Stimulated activated CD8-positive, alpha-beta memory T cell treated with anti-CD3 and anti-CD28 coated beads, Interleukin-2, amount 100 ng/mL, for 48 hours (primary cell): ENCODE measurements at places on chromosomes 13 and 19.
A peak's percentile ranks its signal among the peaks of the same experiment; 100 is the strongest.

GRCh38 chr19:3821857-3822364 lies 35.7 kb upstream of the MATK start:
- peak; percentile 74 for DNase-seq

DNA sequence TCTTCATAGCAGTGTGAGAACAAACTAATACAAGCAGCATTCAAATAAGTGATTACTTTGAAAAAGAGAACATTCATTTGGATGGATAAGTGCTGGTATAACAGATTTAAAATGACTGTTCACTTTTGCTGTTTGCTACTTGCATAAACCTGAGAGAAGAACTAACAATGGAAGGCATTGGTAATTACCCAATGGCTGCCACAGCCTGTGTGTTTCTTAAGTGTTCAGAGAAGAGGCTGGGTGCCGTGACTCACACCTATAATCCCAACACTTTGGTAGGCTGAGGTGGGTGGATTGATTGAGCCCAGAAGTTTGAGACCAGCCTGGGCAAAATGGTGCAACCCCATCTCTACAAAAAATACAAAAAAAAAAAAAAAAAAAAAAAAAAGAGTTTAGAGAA lies 4.9 kb upstream of the TEX26 start:
- DNase-seq, result no peak

DNA sequence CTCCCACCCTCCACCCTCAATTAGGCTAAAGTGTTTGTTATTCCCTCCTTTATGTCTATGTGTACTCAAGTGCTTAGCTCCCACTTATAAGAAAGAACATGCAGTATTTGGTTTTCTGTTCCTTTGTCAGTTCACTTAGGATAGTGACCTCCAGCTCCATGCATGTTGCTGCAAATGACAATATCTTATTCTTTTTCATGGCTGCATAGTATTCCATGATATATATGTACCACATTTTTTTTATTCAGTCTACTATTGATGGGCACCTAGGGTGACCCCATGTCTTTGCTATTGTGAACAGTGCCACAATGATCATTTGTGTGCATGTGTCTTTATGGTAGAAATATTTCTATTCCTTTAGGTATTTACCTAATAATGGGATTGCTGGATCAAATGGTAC lies 114.3 kb downstream of the DLEU7 start:
- DNase-seq, result no peak

- DNase-seq, result no peak
Observed at GRCh38 chr19:14127176-14127575, 9.2 kb downstream of the ASF1B start.

GRCh38 chr19:4584670-4585460 lies 25.4 kb upstream of the SEMA6B start:
- no peak for DNase-seq

- no peak for DNase-seq
Observed at GRCh38 chr13:42393573-42394360, 121.8 kb downstream of the AKAP11 start.

DNA sequence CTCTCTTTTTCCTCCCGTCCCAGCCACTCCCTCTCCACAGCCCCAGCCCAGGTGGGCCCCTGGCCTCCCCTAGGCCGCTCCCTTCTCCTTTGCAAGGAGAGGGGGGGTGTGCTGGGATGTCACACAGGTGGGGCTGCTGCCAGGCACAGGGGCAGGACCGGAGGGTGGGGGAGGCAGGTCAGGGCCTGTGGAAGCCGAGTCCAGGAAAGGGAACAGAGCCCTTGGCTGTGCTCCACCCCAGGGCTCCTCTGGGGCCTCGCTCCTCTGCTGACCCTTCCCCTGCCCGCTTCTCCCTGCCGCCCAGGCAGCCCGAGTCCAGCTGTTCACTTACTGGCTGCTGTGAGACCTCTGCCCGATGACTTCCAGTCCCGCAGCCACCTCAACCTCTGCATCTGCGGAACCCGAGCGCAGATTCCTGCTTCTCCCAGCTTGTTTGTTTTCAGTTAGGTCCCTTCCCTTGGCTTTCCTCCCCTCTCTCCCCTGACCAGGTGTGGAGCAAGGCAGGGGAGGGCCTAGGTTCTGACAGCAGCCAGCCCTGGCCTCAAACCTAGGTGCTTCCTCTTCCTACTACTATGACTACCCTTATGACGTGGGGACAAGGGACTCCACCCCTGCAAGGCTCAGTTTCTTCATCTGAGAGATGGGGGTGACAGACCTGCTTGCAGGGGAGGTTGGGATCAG lies 850 bp upstream of the KLK11 start:
- DNase-seq, result no peak

DNA sequence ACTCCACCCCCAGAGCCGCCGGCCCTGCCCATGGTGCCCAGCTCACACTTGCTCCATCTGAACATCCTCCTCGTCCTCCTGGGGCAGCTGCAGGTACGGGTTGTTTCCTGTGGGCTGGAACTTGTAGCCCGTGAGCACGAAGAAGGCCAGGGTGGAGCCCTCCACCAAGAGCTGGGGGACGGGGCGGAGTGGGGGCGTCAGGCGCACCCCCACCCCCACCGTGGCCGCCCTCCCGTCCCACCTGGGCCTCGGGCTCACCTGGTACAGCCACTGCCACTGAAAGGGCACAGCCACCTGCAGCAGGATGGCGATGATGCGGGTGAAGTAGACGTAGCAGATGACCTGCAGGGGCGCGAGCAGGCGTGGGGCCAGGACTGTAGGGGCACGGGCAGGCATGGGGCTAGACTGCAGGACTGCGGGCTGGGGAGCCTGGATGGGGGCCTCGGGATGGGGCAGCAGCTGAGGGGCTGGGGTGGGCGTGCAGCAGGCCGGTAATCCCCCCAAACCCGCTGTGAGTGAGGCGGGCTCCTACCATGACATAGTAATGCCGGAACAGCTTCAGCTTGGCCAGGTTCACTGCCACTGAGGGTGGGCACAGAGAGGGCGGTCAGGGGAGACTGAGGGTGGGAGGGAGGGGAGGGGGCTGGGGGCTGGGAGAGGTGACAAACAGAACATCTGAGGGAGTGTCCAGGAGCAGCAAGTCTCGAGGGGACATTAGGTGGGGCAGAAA lies 6.3 kb downstream of the GPR108 start:
- DNase-seq, result no peak

DNA sequence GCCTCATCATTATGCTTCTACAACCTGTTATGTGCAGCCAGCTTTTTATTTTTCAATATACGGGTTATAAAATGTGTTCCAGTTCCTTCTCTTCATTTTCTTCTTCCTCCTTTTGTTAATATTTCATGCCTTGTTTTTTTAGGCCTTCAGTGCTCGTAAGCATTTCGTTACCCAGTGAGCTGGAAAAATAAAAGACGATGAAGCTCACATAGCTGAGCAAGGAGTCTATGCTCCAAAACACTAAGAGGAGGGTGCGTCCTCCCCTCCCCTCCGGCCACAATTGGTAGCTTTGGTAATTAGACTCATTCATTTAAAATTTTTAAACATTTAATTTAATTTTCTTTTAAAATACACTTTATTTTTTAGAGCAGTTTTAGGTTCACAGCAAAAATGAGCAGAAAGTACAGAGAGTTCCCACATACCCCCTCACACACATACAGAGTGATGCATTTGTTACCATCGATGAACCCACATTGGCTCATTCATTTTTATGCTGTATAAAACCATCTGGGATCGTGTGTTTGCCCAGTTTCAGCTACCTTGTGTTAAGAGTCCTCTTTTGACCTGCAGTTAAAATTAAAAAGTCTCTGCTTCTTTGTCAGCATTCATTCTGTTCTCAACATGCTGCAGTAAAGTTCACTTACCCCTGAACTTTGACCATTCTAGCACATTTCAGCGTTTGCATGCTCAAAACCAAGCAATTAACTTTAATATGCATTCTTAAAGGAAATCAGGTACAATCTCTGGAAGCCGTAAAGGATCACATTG lies 223.9 kb downstream of the LACC1 start:
- DNase-seq, result no peak

DNA sequence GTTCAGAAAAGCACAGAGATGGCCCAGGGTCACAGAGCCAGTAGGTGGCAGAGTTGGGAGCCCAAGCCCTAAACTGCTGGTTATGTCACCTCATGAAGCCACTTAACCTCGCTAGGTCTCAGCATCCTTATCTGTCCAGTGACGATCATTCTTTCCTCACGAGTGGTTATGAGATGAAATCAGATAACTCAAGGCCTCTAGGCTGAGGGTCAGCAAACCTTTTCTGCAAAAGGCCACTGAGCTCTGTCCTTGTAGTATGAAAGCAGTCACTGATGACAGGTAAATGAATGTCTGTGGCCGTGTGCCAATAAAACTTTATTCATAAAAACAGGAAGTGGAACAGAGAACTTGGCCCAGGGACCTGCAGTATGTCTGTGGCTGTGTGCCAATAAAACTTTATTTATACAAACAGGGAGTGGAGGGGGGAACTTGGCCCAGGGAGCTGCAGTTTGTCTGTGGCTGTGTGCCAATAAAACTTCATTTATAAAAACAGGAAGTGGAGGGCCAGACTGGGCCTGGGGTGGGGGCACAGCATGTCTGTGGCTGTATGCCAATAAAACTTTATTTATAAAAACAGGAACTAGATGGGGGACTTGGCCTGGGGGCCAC lies 71.2 kb downstream of the GNG7 start:
- DNase-seq, result no peak

- DNase-seq, result no peak
Observed at GRCh38 chr13:62997696-62998095, 1582.0 kb upstream of the PCDH20 start.

GRCh38 chr13:30906411-30907051 lies 460 bp downstream of the MEDAG start:
- DNase-seq, result no peak

DNA sequence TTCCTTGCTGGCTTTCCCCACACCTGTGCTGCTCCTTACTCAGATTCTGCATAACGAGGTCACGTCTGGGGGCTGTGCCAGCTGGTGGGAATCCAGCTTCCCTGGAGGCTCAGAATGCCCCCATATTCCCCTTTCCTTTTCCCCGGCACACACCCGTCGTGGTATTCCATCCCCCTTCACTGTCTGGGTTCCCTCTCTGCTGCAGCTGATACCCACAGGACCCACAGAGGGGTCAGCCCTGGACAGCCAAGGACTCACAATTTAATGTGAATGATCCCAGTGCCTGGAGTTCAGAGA lies 4.2 kb upstream of the MYH14 start:
- DNase-seq, result no peak

- no peak for DNase-seq
Observed at GRCh38 chr13:77502104-77502720, 33.3 kb upstream of the SCEL start.

- DNase-seq, result peak; percentile 66
Observed at GRCh38 chr19:12840091-12841079, 2.1 kb downstream of the MAST1 start.

DNA sequence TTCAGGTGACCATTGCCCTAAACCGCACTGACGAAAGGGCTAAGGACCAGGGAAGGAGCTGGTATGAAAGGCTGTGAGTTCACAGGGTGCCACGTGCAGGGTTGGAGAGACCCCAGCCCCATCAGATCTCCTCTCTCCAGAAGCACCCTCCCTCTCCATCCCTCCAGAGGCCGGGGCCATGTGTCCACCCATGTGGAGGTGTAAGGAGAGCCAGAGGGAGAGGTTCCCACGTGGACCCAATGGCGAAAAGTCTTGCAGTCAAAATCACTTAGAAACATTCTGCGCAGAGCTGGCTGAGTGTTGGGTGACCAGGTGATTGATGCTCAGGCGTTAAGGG lies 168.3 kb downstream of the COL4A1 start:
- no peak for DNase-seq

- no peak for DNase-seq
Observed at GRCh38 chr19:14871619-14872230, 14.2 kb downstream of the OR7A17 start.

- no peak for DNase-seq
Observed at GRCh38 chr19:8262431-8262830, 45.7 kb downstream of the CD320 start.

GRCh38 chr13:20714563-20715329 lies 11.2 kb downstream of the IL17D start:
- no peak for DNase-seq

DNA sequence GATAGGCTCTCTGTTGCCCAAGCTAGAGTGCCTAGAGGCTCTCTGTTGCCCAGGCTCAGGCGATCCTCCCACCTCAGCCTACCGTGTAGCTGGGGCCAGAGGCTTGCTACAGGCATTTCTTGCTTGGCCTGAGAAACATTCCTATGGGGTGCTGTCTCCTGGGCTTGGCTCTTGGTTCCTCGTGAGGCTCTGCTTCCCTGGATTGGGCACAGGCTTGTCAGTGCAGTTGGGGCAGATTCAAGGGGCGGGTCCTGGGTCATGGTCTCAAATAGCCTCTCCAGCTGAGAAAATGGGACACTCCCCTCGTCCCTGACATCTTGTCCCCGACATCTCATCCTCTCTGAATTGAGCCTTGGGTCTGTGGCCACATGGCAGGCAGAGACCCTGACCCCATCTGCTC lies 4.9 kb downstream of the TSSK6 start:
- no peak for DNase-seq

- DNase-seq, result no peak
Observed at GRCh38 chr13:51590231-51590970, 6.1 kb downstream of the WDFY2 start.

- DNase-seq, result no peak
Observed at GRCh38 chr19:17491287-17491686, 20.2 kb upstream of the PGLS start.

DNA sequence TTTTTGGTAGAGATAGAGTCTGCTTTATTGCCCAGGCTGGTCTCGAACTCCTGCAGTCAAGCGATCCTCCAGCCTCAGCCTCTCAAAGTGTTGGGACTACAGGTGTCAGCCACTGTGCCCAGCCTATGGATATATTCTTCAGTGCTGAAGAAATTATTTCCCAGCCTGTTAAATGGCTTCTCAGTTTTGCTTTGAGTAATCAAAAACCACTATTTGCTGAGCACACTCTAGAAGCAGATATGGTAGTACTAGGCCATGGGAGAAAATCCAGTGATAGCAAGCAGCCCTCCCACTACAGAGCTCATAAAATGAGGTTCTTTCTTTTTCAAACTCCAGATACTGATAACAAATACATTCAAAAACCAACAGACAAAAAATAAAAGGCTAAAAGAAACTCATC lies 80.6 kb upstream of the CLDN10 start:
- no peak for DNase-seq

DNA sequence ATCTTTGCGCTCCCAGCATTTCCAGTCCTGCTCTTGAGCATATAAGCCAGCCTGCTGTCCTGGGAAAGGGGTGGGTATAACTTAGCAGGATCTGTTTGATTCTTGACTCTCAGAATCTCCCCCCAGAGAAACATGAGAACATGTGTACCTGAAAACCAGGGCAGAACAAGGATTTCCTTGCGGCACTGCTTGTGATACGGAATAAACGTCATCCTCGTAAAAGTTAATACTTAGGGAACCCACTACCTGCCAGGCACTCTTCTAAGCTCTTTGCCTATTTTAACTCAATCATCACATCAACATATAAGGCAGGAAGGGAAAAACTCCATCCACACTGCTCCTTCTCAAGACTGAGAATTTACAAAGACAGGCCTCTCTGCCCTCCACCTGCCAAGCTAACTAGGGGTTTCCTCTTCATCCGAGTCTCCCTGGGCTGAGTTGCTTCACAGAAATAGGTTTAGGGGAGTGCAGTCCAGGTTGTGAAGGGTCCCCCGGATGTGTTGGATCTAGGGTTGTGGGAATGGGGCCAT lies 1.1 kb downstream of the ZNF653 start:
- DNase-seq, result no peak
